ENCODE measurements at places on chromosomes 1 and 21.

- DNase-seq = no peak
These were observed 19.4 kb upstream of the BSDC1 start for GRCh38 chr1:32413507-32414185.

- DNase-seq = no peak
These were observed 48.1 kb upstream of the DAB1 start for GRCh38 chr1:57471995-57472394.

DNA sequence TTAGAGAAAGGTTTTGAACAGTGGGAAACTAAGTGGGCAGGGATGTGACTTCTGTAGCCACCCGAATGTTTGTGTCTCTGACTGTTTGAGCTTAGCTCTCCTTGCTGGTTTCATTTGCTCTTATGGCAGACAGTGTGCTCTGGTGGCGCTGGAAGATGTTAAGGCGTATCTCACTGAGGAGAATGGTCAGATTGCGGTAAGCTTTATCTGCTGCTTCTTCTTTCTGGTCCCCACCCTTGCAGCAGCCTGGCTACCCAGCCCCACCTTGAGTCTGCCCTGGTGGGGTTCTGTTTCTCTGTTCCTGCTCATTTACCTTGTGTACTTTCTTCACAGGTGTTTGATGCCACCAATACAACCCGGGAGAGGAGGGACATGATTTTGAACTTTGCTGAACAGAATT is 9.9 kb downstream of the PFKFB2 start:
- DNase-seq = no peak

DNA sequence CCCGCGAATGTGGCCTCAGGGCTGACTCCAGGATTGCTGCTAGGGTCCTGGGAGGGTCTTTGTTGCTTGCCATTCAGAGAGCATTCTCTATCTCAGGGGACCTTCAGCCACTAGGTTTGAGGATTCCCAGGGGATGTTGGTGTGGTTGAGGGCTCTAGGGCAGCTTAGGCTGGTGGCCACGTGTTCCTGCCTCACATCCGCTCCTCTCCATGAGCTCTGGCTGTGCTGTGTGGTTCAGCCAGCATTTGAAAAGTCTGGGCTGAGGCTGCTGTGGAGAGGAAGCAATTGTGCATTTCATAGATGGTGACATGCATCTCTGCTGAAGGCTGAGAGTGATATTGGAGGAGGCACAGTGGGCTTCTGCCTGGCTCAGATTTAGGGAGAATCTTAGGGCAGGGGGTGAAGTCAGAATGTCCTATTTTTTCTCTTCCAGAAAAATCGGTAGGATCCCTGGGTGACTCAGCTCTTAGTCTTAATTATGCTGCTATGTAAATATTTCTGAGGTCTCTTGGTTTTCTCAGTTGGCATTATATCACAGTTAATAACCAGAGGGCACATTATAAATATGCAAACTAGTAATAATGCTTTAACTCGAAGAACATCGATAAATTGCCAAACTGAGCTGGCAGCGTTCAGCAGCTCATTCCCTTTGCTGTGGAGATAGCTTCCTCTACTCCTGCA is 182.3 kb downstream of the CAMTA1 start:
- no peak for DNase-seq

DNA sequence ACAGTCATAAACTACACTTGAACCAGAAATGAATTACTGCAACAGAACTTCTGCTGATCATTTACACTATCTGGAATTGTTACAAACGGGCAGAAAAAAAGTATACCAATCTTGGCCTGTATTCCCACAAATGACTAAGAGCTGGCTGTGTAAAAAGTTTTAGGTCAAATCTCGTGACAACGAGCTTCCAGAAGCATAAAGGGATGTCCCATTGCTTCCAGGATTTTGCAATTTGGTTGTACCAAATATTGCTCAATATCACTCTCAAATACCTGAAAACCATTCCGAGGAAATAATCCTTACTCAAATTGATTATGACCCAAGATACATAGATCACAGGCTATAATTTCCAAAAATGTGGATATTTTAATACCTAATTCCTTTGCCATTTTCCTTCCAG is 175.6 kb downstream of the TBX15 start:
- no peak for DNase-seq

- no peak for DNase-seq
These were observed 57.7 kb downstream of the PRRX1 start for GRCh38 chr1:170721621-170722020.

Data from right renal pelvis (tissue), 4 donors.